Cerebellar nuclear complex (tissue), 1 donor: ENCODE measurements at places on chromosomes 3 and 15.

GRCh38 chr15:60557191-60557618, 78.3 kb upstream of the ICE2 start:
- no peak for DNase-seq

DNA sequence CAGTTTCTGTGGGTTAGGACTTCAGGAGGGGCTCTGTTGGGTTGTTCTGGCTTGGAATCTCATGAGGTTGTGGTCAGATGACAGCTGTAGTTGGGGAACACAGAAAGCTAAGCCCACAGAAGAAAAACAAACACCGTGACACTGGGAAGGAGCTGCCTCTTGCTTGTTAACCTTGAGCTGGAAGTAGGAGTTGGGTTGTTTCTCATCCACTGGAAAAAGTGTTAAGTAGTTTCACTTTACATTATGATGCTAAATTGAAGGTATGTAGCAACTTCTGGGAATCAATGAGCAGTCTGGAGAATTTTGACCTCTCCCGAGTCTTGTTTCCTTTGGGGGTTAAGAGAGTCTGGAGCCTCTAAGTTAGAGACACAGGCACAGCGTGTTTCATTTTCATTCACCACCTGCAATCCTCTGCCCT, 20.4 kb downstream of the HACD3 start:
- no peak for DNase-seq

GRCh38 chr3:102180280-102180931, 254.4 kb upstream of the ZPLD1 start:
- no peak for DNase-seq

DNA sequence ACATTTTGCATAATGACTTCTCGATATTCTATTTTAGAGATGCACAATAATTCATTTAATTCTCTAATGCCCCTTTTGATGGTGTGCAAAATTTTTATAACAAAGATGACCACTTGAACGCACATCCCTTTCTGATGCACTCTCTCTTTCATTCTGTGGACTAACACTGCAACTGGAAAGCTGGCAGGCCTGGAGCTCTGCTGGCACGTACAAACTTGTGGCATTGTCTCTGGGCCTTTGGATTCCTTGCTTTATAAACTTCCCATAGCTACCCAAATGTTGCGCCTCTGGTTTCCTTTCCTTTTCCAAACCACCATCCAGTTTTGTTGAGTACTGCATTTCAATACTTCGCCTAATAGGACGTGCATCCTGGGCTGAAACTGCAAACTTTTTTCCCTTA, 194.5 kb upstream of the CFAP20DC start:
- no peak for DNase-seq

- no peak for DNase-seq
Observed at GRCh38 chr3:158458464-158458863, 112.5 kb upstream of the MLF1 start.

GRCh38 chr3:126983653-126984390, 907 bp downstream of the PLXNA1 start:
- DNase-seq = no peak

- no peak for DNase-seq
Observed at GRCh38 chr3:62335196-62335595, 38.2 kb downstream of the FEZF2 start.
